ENCODE measurements at places on chromosomes 4 and X.

DNA sequence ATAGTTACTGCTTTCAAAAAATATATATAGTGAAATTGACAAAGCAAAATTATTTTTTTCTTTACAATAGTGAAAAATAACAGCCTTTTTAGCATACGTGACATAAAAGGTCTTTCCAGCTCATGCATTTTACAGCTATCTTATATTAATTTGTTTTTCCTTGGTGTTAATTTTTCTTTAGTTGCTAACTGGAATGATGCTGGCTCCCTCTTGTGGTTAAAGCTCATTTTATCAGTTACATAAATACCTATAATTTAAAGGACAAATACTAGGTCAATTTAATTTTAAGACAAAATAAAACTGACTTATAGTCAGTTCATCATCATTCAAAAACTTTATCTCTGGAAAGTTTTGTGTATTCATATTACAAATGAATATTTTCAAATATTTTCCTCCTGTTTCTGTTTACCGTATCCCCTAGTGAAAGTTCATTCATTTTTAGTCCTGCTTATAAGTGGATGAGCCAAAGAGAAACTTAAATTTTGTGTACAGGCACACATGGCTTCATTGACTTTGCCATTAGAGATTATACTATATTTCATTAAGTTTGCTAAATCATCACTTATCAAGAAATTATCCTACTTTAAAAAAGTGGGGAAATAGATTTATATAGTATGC, 9.9 kb upstream of the ANAPC4 start:
- DNase-seq, result peak; percentile 48

DNA sequence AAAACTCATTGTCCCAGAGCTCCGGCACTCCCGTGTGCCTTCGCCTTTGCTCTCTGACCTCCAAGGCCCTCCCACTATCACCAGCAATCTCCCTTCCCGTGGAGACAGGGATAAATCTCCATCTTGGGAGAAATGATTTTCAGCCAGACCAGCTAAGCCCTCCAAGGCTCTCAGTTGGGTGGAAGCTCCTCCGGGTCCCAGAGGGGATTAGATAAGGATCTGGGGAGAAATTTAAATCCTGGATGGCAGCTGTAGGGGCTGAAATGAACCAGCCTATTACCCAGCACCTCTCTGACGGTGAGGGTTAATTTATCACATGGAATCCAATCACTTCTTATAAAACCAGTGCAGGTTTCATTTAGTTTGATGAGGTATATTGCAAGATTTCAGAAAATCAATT, 366.2 kb downstream of the FBXW7 start:
- no peak for DNase-seq

- DNase-seq, result no peak
Measured at GRCh38 chrX:46125111-46125510, 420.1 kb downstream of the ZNF674 start.

GRCh38 chrX:70033348-70034051, 16.2 kb downstream of the AWAT2 start:
- DNase-seq, result peak; percentile 64

DNA sequence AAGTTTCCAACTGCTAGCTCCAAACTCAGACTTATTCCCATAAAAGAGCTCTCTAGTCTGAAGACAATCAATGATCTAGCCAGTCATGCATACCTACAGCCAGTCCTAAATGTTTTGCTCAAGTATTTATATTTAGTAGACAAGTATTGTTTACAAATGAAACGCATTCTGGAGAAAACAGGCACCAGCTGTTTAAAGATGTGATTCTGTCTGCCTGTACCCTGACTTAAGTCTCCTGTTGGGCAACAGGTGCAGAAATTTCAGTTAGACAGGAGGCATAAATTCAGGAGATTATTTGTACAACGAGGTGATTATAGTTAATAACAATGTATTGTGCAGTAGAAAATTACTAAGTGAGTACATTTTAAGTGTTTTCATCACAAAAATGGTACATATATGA, 28.9 kb downstream of the LNX1 start:
- no peak for DNase-seq

GRCh38 chrX:117510453-117510852, 606.2 kb downstream of the KLHL13 start:
- peak; percentile 26 for DNase-seq

DNA sequence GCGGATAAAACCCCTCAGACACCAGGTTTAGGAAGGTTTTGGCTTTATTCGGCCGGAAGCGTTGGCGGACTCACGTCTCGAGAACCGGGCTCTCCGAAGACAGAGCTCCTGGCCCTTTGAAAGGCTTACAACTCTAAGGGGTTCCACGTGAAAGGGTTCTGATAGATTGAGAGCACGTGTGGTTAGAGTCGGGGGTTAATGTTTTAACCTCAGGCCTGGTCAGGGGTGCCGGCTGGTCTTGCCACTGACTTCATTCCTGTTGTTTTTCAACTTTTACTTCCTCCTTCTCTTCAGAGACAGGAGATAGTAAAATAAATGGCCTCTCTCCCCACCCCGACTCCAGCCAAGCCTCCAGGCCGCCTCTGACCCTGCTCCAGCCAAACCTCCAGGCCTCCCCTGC, 4.7 kb upstream of the ASMT start:
- DNase-seq, result no peak

DNA sequence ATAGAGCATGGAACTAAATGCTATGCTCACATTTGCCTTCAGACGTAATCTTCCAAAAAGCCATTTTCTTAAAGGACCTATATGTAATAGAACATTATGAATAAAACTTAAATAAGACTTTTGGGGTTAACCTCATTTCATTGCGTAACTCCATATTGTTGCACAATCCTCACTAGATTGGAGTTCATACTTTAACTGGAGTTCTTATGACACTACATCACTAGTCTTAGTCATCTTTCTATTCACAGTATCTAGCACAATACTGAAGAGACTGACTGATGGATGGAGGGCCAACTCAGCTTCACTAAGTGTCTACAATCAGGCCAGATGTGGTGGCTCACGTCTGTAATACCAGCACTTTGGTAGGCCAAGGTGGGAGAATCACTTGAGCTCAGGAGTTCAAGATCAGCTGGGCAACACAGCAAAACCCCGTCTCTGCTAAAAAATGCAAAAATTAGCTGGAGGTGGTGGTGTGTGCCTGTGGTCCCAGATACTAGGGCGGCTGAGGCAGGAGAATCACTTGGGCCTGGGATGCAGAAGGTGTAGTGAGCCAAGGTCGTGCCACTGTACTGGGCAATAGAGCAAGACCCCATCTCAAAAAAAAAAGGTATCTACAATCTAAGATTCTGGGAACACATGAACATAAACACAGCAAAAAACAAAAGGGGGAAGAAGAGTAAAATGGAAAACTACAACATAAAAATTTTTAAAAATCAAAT, 80.8 kb upstream of the MAB21L2 start:
- peak; percentile 2 for DNase-seq

- no peak for DNase-seq
Measured at GRCh38 chr4:147535124-147535523, 54.2 kb downstream of the EDNRA start.

GRCh38 chr4:164648849-164649212, 105.1 kb upstream of the SMIM31 start:
- DNase-seq, result no peak
